ENCODE measurements at places on chromosomes 4 and X.

DNA sequence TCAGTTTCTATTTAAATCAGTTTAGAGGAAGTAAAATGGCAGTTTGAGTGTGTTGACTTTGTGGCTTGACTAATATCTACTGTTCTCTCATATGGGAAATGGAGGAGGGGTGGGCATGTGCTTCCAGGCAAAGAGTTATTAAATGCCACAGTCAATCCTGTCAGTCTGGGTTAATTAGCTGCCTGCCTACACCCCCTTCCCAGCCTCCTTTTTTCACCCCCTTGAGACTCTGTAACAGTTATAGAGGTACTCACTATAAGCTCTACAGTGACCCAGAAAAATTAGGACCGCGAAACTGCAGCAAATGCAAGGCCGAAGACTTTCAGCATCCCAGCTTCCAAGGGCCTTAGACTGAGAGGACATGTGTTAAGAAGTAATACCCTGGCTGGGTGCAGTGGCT is 165.2 kb downstream of the CORIN start:
- no peak for DNase-seq

GRCh38 chr4:148196164-148196563 is 246.1 kb downstream of the NR3C2 start:
- DNase-seq = no peak

DNA sequence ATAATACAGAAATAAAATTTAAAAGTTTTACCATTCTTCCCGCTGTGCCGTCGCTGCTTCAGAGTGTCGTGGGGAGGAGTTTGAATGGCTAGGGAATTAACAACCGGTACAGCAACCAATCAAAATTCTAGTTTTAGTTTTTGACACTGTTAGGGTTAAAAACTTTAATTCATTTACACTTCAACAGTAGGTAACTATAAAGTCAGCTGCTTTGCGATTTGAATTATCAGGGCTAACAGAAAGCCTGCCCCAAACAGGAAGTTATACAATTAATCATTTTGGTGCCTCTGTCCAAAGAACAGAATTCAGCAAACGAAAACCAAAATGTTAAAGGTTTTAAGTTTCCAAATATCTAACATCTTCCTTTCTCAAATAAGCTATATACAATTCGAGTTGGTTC is 2.3 kb downstream of the HNRNPD start:
- DNase-seq = no peak

DNA sequence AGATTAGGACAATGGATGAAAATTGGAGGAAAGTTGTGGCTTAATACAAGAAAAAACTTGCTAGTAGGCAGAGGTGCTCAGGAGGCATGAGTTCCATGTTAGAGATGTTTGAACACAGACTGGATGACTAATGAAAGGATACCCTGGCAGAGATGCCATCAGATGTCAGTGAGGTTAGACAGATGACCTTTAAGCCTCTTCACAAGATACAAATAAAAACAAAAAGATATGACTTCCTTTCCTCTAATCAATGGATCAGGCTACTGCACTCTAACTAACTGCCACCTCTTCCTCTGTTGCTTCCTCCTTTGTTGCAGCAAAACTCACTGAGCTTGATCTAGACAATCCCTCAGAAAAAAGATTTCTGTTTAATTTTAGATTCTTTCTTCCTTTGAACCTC is 14.7 kb downstream of the STAP1 start:
- no peak for DNase-seq

GRCh38 chr4:36285784-36286480 is 4.5 kb downstream of the DTHD1 start:
- DNase-seq = no peak

DNA sequence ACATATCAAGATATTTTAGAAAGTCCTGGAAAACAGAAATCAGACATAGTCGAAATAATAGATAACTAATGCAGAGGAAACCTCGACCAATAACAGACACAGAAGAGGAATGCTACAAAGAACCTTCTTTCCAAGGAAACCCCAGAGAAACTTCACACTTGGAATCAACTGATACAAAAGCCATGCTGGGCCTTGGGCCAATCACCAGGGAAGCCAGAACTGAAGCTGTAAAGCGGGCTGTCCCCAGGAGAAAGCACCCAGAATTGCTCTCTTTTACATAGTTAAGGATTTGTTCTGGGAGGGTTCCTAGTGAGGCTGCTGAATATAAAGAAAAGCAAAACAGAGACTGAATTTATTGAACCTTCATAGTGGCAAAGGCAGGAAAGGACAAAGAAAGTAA is 100.5 kb downstream of the PRDM5 start:
- DNase-seq = no peak

- DNase-seq = no peak
These were observed 8.9 kb upstream of the DCK start for GRCh38 chr4:70984589-70984988.

GRCh38 chrX:96835660-96836289 is 47.9 kb upstream of the RPA4 start:
- no peak for DNase-seq

- no peak for DNase-seq
These were observed 4.6 kb upstream of the CDKL2 start for GRCh38 chr4:75634951-75635350.

DNA sequence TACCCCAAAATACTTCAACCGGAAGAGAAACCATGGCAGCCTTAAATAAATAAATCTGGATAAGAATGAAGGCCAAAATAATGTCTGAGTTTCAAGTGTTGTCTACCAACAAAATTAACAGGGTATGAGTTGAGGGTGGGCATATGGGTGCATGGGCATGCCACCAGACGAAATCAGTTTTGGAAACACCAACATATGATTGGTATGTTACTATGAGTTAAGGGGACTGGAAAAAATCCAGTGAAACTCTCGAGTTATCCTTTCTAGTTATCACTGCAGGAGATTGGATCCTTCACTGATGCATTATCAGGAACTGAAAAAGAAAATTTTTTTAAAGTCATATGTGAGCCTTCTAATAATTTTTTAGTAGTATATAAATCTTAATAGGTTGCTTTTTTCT is 32.4 kb downstream of the NOCT start:
- DNase-seq = no peak

DNA sequence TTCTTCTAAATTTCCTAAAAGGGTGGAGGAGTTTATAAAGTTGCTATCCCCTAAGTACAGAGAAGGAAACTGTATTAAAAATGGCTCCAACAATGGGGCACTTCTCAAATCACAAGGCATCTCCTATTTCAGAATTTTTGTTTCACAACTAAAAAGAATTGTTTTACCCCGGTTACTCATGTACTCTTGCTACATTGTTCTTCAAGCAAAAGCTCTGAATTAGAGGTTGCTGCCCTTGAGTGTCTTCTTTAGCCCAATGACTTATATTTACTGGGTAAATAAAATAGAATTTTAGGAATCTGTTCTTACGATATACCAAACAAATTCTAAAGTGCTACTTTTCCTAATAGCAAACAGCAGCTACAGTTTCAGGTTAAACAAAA is 67.5 kb downstream of the PPEF2 start:
- no peak for DNase-seq

- DNase-seq = no peak
These were observed 54.9 kb upstream of the FRAS1 start for GRCh38 chr4:78002260-78002659.

- DNase-seq = no peak
These were observed 70.9 kb downstream of the INTS12 start for GRCh38 chr4:105637408-105638176.

All from stimulated activated CD8-positive, alpha-beta memory T cell treated with anti-CD3 and anti-CD28 coated beads, Interleukin-2, amount 100 ng/mL, for 1 hour (primary cell).